ENCODE measurements at places on chromosomes 7 and 10. TPM values are rescaled to one million over a fixed set of nuclear protein-coding genes. Genes with fewer than 3 reads are reported as not detected.

- no peak for DNase-seq
Observed at GRCh38 chr10:69439813-69440506, 11.3 kb upstream of the TSPAN15 start.

DNA sequence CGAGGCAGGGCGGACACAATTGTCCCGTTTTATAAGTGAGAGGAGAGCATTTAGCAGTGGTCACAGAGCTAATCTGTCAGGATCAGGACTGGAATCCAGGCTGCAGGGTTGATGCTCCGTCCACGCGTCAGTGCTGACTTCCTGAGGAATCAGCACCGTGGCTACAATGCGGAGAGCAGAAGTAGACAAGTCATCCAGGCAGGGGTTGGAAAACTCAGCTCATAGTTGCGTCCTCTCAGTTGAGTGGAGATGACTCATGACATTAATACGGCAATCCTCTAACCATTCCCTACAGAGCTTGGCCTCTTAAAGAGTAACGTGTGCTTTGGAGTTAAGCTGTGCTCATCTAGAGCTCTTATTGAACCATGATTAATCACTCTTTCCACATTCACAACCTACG is 17.1 kb upstream of the HTR5A start:
- no peak for DNase-seq

The CFTR gene
- 10.1 TPM for total RNA-seq

GRCh38 chr7:99910976-99911375 is 8.4 kb downstream of the TRIM4 start:
- DNase-seq = no peak
